Fibroblast of skin of abdomen (primary cell): ENCODE measurements at places on chromosomes 4 and X.

GRCh38 chrX:29024871-29025270 lies 437.6 kb downstream of the IL1RAPL1 start:
- peak; percentile 46 for DNase-seq

GRCh38 chr4:105978684-105979296 lies 83.5 kb downstream of the NPNT start:
- DNase-seq: peak; percentile 81

- no peak for DNase-seq
Measured at GRCh38 chr4:36884151-36884550, 360.4 kb upstream of the NWD2 start.

- no peak for DNase-seq
Measured at GRCh38 chr4:42151568-42152506, 618 bp downstream of the BEND4 start.

GRCh38 chrX:106698693-106699092 lies 27.8 kb upstream of the RNF128 start:
- peak; percentile 15 for DNase-seq

DNA sequence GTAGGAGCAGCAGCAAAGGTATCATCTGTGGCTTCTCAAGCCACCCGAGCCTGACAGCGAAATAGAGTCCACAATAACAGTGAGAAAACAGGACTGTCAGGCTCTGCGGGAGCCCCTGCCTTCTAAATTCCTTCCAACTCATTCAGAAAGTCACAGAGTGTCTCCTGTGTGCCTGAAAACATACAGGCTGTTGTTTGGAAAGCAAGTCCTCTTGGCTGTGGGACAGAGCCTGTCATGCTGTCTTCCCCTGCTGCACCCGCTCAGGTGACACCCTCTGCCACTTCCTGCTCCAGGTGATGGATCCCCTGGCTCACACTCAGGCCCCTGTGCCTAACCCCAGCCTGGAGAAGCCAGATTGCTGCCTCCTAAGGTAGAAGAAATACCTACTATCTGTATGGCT lies 152.3 kb downstream of the RAB28 start:
- DNase-seq: no peak

GRCh38 chr4:105068516-105068915 lies 78.2 kb upstream of the TET2 start:
- no peak for DNase-seq

DNA sequence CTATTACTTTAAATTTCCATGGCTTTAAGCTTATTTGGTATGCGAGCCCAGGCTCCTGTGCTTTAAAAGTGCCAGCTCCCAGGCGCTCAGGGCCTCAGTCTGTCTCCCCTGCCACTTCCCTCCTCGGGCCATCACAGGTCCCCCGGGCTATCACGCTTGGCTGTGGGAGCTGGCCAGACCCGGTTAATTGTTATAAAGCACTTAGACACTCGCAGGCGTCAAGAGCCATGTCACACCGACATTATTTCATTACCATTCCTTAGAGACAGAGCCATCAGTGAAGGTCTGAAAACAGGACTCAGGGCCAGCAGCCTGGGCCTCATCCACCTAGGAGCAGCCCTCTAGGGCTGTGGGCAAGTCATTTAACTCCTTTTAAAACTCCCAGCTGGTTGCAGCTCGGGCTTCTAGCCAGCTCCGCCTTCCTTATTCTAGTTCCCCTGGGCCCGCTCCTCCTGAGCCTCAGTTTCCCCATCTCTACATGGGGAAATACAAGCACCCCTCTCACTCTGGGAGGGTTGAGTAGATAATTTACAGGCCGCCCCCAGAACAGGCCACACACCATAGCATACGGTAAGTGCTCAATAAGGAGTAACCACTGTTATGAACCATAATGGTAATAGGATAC lies 99.0 kb downstream of the HMX1 start:
- no peak for DNase-seq

DNA sequence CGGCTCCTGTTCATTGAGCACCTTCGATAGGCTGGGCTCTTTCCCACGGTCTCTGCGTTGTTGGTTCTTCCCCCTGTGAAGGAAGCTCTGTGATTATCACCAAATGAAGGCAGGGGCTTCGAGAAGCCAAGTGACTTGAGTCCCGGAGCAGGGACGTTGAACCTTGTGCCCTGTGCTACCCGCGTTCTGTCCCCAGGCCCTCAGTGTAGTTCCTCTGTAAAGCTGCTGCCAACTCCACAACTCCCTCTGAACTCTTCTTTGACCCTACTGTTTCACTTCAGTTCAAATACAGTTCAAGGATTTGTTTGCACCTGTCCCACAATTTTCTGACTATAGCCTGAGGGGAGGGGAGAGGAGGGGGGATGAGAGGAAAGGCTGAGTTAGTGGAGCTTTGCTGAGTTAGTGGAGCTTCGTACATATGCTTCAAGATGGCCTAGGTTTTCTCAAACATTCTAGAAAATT lies 635 bp upstream of the PHF8 start:
- no peak for DNase-seq

- peak; percentile 83 for DNase-seq
Measured at GRCh38 chr4:184384056-184384809, 90.1 kb downstream of the IRF2 start.

- no peak for DNase-seq
Measured at GRCh38 chrX:154733066-154733425, 17.8 kb downstream of the GAB3 start.

DNA sequence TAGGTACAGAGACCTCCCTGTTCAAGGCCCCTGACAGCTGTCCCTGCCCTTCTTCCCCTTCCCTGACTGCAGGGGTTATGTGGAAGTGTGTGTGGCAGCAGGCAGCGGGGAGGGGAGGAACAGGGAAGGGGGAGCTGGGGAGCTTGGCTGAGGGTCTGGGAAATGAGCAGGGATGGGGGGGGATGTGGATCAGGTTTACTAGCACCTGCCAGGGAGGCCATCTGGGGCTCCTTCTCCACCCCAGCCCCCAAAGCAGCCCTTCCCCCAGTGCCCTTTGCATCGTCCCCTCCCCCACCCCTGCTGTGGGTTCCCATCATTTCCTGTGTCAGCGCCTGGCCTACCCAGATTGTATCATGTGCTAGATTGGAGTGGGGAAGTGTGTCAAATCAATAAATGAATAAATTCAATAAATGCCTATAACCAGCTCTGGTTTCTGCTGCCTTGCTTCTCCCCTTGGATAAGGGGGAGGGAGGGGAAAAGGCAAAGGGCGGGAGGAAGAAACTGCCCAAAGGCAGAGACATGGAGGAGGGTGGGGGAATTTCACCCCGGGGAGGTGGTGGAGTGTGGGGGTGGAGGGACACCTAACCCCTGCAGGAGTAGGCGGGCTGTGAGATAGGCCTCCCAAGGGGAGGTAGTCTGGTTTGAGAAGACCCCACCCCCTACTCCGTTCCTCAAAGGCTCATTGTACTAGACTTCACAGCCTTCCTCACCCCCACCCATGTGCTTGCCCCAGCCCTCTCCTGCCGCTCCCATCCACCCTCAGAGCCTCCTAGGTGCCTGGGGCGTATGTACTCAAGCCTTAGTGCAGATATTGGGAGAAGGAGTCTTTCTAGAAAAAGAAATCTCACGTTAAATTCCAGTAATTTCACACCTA lies 3.2 kb downstream of the CXorf65 start:
- DNase-seq: no peak

- no peak for DNase-seq
Measured at GRCh38 chr4:22462688-22463087, 53.2 kb downstream of the ADGRA3 start.

DNA sequence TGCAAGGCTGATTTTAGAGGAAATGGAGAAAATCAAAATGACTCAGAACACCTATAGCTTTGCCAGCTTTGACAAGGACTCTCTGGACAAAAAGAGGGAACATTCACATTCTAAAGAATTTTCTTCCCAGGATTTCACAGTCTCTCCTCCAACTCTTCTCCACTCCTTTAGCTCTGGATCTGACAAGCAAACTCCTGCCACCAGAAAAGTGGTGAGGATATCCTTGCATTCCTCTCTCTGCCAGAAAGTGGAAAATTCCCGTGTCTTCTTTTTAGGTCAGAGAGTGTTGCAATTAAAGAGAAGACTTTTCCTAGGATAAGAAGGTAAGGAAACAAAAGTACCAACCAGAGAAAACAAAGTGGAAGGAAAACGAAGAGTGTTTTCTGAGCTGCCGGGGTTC lies 16.1 kb upstream of the PDGFRA start:
- DNase-seq: no peak

GRCh38 chr4:77636902-77637301 lies 31.3 kb downstream of the CXCL13 start:
- peak; percentile 83 for DNase-seq

- no peak for DNase-seq
Measured at GRCh38 chr4:20176881-20177280, 74.8 kb upstream of the SLIT2 start.

DNA sequence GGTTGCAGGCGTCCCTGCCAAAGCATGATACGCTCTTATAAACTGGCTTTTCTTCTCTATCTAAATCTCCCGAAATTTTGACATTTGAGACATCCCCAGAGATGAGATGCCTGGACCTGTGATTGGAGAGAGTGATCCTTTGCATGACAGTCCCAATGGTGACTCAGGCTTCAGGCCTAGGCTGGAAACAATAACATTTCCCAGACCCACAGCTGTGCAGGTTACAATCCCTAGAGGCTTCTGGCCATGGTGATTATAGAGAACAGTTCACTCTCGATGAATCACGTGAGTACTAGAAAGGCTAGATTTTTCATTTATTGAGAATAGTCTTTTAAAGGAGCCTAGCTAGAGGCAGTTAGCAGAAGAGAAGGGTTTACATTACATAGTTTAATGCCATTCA lies 75.9 kb downstream of the SPATA18 start:
- DNase-seq: peak; percentile 41

- no peak for DNase-seq
Measured at GRCh38 chr4:78624048-78624447, 72.5 kb downstream of the ANXA3 start.

DNA sequence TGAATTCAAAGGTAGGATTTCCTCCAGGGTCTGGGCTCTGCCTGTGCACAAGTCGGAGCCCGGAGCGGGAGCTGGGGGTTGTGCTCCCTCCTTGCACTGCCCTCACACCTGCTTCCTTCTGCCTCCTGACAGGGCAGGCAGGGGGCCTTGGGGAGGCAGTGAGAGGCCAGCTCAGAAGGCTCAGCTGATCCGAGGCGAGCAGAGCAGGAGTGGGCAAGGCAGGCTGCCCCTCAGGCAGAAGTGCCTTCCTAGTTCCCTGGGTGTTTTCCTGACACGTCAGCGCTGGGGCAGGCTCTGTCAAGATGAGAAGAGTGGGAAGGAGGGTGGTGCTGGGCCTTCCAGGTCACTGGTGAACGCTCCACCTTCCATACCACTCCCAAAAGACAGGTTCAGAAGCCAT lies 5.5 kb upstream of the IRAK1 start:
- no peak for DNase-seq

- DNase-seq: no peak
Measured at GRCh38 chr4:165602621-165603020, 223.8 kb downstream of the CPE start.

GRCh38 chrX:141632124-141632523 lies 42.6 kb downstream of the SPANXA2 start:
- no peak for DNase-seq

DNA sequence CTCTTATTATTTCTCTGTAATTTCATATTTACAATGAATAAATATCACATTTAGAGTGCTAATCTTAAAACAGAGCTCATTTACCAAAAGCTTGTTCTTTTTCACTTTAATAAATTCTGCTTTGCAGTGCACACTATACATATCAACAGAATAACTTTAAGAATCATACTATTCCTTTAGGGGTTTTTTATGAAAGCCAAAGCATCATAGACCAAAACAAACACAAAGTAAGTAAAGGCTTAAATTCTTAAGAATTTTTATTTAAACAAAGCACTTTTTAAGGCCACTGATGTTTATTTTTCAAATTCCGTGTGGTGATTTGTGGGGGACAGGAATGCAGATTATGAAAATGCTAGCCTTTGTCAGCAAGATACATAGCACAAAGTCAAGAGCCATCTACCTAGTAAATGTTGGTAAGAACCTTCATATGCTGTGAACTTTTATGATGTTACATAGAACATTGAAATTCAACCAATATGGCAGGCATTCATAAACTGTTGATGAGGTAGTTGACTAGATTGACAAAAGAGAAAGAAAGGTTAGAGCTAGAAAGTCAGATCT lies 17.8 kb downstream of the TIGD2 start:
- DNase-seq: peak; percentile 44

GRCh38 chrX:34562006-34562405 lies 95.1 kb downstream of the TMEM47 start:
- DNase-seq: no peak

GRCh38 chr4:24595659-24596058 lies 11.3 kb upstream of the DHX15 start:
- no peak for DNase-seq

DNA sequence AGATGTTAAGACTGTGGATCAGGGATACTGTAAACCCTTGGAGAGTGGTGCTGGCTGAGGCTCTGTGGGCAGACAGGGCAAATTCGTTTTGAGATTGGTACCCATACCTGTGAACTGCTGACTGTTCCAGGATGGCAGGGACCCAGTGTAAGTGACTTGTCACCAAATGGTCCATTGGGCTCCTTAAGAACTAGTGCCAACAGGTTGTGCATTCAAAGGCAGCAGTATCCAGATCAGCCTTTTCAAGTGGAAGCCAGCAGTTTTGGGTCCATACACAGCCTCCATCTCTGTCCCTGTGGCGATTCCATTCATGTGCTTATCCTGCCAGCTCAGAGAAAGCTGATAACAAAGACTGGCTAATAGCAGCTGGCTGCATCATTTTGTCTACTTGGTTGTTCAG lies 84.0 kb upstream of the SCOC start:
- DNase-seq: no peak

DNA sequence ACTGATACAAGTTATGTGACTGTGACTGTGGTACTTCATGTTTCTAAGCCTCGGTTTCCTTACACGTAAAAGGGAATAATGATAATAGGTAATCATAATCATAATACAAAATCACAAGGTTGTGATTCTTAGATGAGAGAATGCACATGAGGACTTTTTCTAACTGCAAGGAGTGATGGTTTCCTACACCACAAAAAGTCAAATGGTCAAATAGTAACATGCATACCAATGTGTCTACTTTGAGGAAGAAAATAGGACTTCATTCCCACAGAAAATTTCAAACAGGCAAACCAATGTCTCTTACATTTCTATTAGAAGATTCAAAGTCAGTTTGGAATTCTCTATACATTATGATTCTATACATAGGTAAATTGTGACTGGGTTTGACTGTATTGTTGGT lies 368.7 kb upstream of the FTHL17 start:
- peak; percentile 10 for DNase-seq

GRCh38 chrX:115226929-115227328 lies 7.0 kb downstream of the LRCH2 start:
- peak; percentile 10 for DNase-seq

DNA sequence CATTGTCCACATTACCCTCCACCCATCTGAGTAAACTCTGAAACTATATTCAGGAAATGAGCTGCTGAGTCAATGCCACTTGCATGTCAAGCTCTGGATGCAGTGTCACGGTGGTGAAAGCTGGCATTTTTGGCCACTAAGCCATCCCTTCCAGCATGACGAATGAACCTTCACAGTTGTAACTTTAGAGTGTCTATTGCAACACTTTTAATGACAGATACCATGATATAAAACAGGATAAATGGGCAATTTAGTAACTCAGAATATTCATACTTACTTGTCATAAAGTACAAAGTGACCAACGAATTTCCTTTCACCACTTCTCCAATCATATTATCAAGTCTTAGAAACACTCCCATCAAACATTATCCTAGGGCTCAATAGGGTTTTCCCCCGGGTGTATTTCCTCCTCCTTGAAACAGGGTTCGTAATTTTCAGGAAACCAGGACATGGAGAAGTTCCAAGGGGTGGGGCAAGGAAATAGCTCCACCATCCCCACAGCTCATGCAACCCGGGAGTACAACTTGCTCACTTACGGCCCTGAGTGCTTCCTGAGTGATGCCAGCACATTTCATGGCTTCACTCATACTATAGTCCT lies 73.1 kb downstream of the MTHFD2L start:
- peak; percentile 70 for DNase-seq
